ENCODE measurements at places on chromosomes 1 and 21.

DNA sequence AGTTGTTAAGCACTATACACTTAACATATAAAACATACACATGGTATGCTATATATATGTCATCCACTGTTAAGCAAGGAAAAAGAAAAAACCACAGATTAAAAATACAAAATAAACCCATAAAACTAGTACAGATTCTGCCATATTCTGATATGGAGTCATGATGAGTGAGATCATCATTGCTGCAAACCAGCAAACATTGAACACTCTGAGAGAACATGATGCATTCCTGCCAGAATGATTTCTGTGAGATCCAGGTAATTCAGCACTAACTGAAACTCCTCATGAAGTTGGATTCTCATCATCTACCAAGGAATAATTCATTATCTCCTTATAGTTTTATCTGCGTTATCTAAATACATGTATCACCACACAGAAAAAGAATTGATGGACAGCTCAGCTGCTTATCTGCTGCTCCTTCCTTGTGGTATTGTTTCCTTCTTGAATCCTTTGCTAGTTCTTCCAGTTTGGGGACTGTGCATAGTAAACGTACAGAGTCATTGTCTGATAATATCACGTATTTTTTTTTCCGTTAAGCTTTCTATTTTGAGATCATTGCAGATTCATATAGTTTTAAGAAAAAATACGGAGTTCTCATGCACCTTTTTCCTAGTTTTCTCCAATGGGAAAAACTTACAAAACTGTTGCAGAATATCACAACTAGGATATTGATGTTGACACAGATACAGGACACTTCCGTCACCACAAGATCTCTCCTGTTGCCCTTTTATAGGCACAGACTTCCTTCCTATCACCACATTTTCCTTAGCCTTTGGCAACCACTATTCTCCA lies 9.3 kb downstream of the RAB4A start:
- no peak for DNase-seq

GRCh38 chr21:28311411-28312190 lies 681.1 kb downstream of the LTN1 start:
- no peak for DNase-seq

DNA sequence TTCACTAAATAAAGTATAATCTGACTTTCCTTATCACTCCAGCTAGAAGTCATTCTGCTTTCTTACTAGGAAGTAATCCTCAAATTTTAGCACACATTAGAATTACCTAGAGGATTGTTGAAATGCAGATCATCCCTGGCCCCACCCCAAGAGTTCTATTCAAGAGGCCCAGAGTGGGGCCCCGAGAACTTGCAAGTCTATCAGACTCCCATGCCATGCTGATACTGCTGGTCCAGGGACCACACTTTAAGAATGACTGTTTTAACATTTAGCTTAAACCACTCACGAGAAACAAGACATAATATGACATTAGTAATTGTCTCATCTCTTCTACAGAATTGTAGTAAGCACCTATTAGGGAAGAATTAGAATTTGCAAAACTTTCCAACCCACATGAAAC lies 7.7 kb upstream of the SYNJ1 start:
- no peak for DNase-seq

GRCh38 chr1:99327357-99327756 lies 63.1 kb downstream of the PLPPR4 start:
- DNase-seq: no peak

- DNase-seq: no peak
Measured at GRCh38 chr1:166915941-166916340, 39.9 kb upstream of the TADA1 start.

- no peak for DNase-seq
Measured at GRCh38 chr1:208183977-208184911, 59.9 kb downstream of the PLXNA2 start.

All from T-helper 9 cell (primary cell).